ENCODE measurements at places on chromosomes 5 and 9. TPM values are rescaled to one million over a fixed set of nuclear protein-coding genes. Genes with fewer than 3 reads are reported as not detected.

DNA sequence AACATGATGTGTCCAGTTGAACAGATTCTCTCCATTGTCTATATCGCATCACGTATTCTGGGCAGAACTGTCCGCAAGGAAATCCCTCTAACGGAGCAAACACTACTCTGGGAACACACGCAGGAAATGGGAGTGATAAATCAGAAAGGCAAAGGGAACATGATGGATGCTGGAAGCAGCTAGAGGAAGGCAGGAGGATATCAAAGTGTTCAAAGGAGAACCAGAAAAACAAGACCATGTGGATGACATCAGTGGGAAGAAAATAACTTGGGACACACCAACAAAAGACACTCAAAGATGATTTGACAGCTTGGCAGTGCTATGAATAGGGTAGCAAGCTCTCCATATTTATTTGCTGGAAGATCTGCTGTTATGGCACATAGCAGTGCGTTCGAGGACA is 142.9 kb downstream of the PLK2 start:
- H3K4me3 ChIP-seq = no peak overlapping the region
- DNase-seq = no peak
- H3K4me1 ChIP-seq = no peaks in the 10 kb centered on the region
- H3K27me3 ChIP-seq = no peaks in the 10 kb centered on the region

IL9 gene
- not detected for polyA plus RNA-seq

- H3K36me3 ChIP-seq = no peaks in the 10 kb centered on the region
- no peak for DNase-seq
- no peak overlapping the region for H3K27ac ChIP-seq
- H3K4me3 ChIP-seq = no peak overlapping the region
- H3K4me1 ChIP-seq = peaks cover 11% of the 10 kb centered on the region
- H3K27me3 ChIP-seq = no peaks in the 10 kb centered on the region
Observed at GRCh38 chr9:94938384-94938783, 211.9 kb downstream of the AOPEP start.

GRCh38 chr9:36934478-36935065 is 99.5 kb downstream of the PAX5 start:
- no peak for DNase-seq
- no peak overlapping the region for H3K4me3 ChIP-seq
- H3K27me3 ChIP-seq = no peaks in the 10 kb centered on the region
- no peak overlapping the region for H3K27ac ChIP-seq
- no peaks in the 10 kb centered on the region for H3K4me1 ChIP-seq

SUSD3 gene
- polyA plus RNA-seq = 34.6 TPM

DNA sequence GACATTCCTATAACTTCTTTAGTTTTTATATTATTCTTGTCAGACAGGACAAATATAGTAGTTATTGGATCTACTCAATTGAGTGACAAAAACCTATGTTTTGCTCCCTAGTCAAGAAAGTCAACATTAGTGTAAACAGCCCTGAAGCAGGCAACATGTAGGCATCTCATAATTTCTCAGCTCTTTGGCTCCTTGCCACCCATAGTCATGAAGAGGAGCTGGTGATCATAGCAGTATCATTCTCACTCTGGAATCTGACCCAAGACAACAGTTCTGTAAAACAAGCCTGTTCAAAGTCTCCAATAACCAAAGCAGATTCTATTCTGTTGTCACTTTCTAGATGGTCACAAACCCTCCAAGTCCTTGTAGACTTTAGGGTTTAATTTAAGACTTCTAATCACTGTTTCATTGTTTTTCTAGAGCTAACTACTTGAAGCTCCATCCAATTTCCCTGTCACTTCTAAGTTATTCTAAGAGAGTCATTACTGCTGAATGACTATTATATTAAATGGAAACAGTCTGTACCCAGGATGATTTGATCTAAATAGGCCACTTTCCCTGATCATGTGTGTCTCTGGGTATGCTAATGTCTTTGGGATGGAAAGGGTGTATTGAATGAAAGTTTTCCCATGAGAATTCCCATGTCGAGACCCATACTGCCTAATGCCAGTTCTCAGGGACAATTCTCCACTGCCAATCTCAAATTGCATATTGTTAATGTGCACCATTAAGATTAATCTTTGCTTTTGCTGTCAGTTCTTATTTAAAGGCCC is 533.3 kb downstream of the ACTL7B start:
- no peaks in the 10 kb centered on the region for H3K27me3 ChIP-seq
- H3K4me1 ChIP-seq = no peaks in the 10 kb centered on the region
